MG63 (cell line): ENCODE measurements at places on chromosomes 3 and 15. TPM values are rescaled to one million over a fixed set of nuclear protein-coding genes. Genes with fewer than 3 reads are reported as not detected.

Gene ALPK3
- total RNA-seq = 1.1 TPM in 1 of 2 replicates, not detected in the other

Gene TUSC7
- not detected in 2 replicates for total RNA-seq

Gene CCDC13
- total RNA-seq = 0.59 and 10.2 TPM in 2 replicates

Gene ISL2
- 0.27 and 3.6 TPM in 2 replicates for total RNA-seq

Gene GRAMD1C
- 1.8 and 2.5 TPM in 2 replicates for total RNA-seq

Gene DPPA4
- not detected in 2 replicates for total RNA-seq

Gene STAG1
- total RNA-seq = 29.0 and 41.6 TPM in 2 replicates

Gene DUOXA2
- total RNA-seq = not detected in 2 replicates

Gene SLC12A1
- total RNA-seq = not detected in 2 replicates

Gene SLC22A14
- 0.69 TPM in 1 of 2 replicates, not detected in the other for total RNA-seq

Gene KBTBD13
- total RNA-seq = not detected in 2 replicates

Gene GAP43
- not detected in 2 replicates for total RNA-seq

Gene ROBO2
- 0.07 TPM in 1 of 2 replicates, not detected in the other for total RNA-seq

Gene TTLL13
- total RNA-seq = 0.07 TPM in 1 of 2 replicates, not detected in the other

Gene LNP1
- 3.5 and 7.8 TPM in 2 replicates for total RNA-seq

Gene CCR9
- not detected in 2 replicates for total RNA-seq

Gene GOLGA6D
- not detected in 2 replicates for total RNA-seq

Gene PRTG
- 0.42 and 2.9 TPM in 2 replicates for total RNA-seq

Gene PARP15
- total RNA-seq = 0.10 TPM in 1 of 2 replicates, not detected in the other

Gene PPP1R2
- total RNA-seq = 30.9 and 43.4 TPM in 2 replicates

Gene CHL1
- total RNA-seq = not detected in 2 replicates

Gene SPTBN5
- 2.4 and 3.4 TPM in 2 replicates for total RNA-seq

Gene CD86
- not detected in 2 replicates for total RNA-seq

Gene KLHL6
- not detected in 2 replicates for total RNA-seq

Gene FANCD2
- total RNA-seq = 7.1 and 13.6 TPM in 2 replicates

Gene MYZAP
- 0.69 TPM in 1 of 2 replicates, not detected in the other for total RNA-seq

Gene ACTL6A
- 152 and 159 TPM in 2 replicates for total RNA-seq

Gene CCDC54
- total RNA-seq = not detected in 2 replicates

Gene EXD1
- not detected in 2 replicates for total RNA-seq

Gene RCN2
- 141 and 212 TPM in 2 replicates for total RNA-seq

Gene AADACL2
- total RNA-seq = not detected in 2 replicates

Gene CIAO2A
- total RNA-seq = 176 and 187 TPM in 2 replicates

Gene RAB5A
- 22.1 and 38.1 TPM in 2 replicates for total RNA-seq

Gene WWTR1
- total RNA-seq = 51.3 and 93.0 TPM in 2 replicates

Gene NCK1
- total RNA-seq = 48.6 and 107 TPM in 2 replicates

Gene RGMA
- 0.47 TPM in 1 of 2 replicates, not detected in the other for total RNA-seq

Gene GATA2
- 0.27 and 2.6 TPM in 2 replicates for total RNA-seq

Gene UBAP1L
- total RNA-seq = 0.43 and 1.0 TPM in 2 replicates

Gene CIDEC
- not detected in 2 replicates for total RNA-seq

Gene C3orf22
- not detected in 2 replicates for total RNA-seq

Gene TGM4
- 0.43 TPM in 1 of 2 replicates, not detected in the other for total RNA-seq

Gene CTDSPL2
- 47.2 and 60.3 TPM in 2 replicates for total RNA-seq

Gene TMEM108
- 0.79 TPM in 1 of 2 replicates, not detected in the other for total RNA-seq
